NK-92 treated with Interleukin-12 subunit alpha and Interleukin-12 subunit beta, amount 100 ng/mL, for 24 hours (cell line): ENCODE measurements at places on chromosomes 11 and 22.

GRCh38 chr11:44366741-44367140 lies 56.8 kb upstream of the ALX4 start:
- no peak for DNase-seq

- no peak for DNase-seq
Observed at GRCh38 chr11:6616596-6617250, 2.5 kb downstream of the TPP1 start.

DNA sequence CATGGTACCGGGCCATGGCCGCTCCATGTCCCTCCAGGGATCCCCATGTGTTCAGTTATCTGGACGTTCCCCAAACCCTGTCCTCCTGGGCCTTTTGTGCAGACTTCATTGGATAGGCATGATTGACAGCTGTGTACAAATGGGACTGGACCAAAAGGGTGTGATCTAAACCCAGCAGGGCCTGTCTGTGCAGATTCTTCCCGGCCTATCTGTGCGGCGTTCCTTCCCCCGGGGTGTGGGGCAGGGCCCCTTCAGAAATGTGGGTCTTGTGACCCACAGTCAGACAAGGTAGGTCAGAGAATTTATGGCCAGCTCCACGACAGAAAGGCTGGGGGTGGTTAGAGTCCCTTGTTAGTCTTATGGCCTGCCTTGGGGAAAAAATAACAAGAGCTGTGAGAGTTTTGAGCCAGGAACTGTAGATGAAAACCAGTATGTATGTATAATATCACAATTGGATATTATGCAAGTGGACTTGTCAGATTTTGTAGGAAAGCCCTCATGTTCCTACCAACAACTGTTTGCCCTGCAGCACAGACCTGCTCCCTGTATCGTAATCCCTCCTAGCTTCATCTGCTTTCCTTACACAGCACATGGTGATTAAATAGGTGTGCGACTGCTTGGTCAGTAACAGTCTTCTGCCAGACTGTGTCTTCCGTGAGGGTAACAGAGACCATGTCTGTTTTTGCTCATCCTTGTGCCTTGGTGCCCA lies 31.7 kb downstream of the AP2A2 start:
- no peak for DNase-seq

DNA sequence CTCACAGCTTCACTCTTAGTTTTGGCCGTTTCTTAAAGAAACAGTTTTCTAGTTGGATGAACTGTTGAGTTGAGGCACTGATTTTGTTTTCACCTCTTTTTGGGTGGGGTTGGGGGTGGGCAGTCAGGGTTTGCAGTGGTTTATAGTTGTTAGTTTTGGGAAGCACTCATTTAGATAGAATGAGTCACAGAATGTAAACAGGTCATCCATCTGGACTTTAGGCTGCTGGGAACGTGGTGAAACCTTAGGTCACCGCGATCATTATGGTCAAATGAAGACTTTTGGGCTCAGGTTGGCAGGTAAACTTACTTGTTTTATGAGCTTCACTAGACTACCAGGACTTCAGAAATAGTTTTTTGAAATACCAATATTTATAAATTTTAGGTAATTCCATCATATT lies 48.4 kb downstream of the CSTPP1 start:
- no peak for DNase-seq

GRCh38 chr11:2263724-2264360 lies 6.5 kb downstream of the ASCL2 start:
- no peak for DNase-seq

DNA sequence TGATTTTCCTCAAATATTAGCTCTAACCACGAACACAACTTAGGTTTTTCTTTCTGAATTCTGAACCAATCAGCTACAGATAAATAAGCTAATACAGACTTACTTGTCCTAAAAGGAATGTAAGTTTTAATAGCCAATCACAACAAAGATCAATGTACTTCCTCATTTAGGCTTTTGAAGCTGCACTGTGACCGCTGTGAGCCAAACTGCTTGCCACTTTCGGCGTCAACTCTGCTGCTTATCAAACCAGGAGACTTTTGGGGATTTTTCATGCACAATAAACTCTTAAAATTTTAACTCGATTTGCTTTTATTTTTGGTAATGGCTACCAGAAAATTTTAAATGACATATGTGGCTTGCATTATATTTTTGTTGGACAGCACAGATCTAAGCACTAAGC lies 92.5 kb downstream of the TMPRSS5 start:
- DNase-seq: no peak

DNA sequence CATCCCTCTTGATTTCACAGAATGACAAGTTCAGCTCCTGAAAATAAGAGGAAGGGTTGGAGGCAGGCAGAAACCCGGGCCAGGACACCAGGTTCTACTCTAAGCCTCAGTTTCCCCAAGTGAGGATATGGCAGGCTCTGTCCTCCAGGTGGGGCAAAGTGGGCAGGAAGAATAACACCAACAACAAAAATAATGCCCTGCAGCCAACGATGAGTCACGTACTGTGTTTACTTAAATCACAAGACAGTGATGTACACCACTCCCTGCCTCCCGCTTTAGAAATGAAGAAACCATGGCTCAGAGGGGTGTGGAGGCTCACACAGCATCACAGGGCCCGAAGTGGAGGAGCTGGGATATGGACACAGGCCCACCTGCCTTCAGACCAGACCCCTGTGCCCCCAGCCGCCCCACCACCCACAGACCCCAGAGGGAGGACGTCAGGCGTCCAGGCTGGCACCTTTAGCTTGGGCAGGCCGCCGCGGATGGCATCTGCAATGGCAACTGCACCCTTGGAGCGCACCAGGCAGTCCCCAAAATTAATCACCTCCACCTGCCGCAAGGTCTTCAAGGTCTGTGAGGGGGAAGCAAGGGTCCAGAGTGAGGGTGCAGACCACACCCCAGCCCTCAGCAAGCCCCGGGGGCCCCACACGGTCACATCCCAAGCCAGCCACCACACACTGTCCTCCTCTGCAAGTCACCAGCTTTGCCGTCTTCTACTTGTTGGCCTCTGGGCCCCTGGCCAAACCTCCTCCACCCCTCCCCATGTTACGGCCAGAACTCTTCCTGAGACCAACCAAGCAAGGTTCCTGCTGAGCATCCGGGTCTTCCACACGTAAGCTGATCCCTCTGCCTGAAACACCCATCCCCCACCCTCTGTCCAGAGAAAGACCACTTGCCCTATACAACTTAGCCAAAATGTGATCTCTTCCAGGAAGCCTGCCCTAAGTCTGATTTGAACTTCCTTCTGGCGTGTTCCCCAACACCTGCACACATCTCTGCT lies 15.8 kb upstream of the CHADL start:
- no peak for DNase-seq

DNA sequence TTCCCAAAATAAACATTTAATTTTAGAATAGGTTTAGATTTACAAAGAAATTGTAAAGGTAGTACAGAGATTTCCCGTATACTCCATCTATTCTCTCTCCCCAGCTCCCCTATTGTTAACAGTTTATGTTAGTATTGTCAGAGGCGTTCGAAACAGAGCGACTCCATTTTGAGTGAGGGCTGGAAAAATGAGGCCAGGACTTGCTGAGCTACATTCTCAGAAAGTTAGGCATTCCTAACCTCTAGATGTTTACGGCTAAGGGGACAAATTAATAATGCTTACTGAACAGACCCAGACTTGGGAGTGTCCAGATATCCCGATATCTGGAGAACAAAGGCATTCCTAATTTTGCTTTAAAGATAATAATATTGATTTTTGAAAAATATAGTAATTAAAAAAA lies 12.4 kb upstream of the NUP160 start:
- DNase-seq: no peak

DNA sequence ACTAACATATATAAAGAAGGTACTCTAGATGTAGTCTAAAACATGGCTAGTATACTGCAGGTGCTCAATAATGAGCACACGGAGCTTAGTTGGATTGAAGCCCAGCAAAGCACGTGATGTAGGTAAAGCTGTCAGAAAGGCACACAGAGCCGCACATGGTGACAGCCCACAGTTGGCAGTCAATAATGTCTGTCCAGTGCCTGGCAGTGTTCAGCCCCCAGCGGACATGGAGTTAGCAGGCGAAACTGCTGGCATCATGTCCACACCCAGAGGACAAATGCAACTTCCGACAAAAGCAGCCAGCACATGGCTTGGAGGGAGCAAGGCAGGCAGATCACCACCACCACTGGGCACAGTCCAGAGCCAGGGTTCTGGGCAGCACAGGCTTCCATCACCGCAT lies 43.5 kb upstream of the H19 start:
- DNase-seq: no peak

GRCh38 chr22:37911697-37912096 lies 5.6 kb downstream of the MICALL1 start:
- no peak for DNase-seq

GRCh38 chr11:41660585-41660984 lies 201.1 kb upstream of the LRRC4C start:
- no peak for DNase-seq

GRCh38 chr11:89220684-89221339 lies 43.1 kb downstream of the TYR start:
- no peak for DNase-seq

DNA sequence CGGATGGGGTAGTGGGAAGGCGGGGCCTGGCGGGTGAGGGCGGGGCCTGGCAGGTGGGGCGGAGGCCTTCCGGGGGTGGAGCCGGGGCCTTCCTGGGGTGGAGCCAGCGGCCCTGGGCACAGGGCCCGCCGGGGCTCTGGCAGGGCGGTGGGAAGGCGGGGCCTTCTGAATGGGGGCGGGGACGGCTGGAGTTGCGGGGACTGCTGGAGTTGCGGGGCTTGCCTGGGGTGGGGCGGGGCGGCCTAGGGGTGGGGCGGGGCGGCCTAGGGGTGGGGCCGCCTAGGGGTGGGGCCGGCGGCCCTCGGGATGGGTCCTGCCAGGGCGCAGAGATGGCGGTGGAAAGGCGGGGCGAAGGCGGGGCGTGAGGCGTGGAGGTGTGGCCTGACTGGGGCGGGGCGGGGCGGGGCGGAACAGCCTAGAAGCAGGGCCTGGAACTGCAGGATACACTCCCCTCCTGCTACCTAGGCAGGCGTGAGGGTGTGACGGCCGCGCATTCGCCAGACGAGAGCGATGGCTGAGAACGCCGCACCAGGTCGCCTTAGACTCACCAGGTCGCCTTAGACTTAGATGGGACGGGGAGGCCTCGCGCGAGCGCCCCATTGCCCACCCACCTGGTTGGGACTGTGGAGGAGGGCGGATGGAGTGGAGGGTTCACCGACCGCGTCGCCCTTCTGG lies 19.3 kb downstream of the RRP7A start:
- no peak for DNase-seq

DNA sequence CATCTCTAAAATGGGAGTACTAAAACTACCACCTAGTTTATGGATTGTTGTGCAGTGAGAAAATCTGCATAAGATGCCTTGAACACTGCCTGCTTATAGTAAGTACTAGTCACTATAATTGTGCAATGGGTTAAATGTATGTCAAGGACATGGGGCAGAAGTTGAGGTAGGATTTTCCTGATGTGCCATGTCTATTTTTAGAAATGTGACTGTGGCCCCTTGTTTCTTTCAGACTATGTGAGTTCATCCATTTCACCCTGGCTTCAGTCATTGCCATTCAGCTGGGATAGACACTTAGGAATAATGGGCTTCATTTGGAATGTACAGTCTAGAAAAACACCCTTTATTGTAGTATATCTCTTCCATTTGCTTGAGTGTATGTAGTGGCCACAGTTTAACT lies 51.4 kb downstream of the BDNF start:
- no peak for DNase-seq

DNA sequence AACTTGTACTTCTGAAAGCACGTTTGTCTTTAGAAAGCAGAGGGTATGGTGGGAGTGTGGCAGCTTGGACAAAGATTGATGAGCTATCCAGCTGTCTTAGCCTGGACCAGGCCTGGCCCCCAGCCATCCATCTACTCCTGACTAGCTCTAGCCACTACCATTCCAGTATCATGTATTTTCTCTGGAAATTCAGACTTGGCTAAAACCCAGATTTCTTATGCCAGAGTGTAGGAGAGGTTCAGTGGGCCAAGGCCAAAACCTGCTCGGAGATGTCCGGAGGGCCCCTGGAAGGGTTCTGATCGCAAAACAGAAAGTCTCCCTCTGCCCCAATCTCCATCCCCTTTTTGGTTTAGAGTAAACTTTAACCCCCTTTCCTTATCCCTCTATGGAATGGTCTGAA lies 24.8 kb upstream of the MTCH2 start:
- DNase-seq: no peak

DNA sequence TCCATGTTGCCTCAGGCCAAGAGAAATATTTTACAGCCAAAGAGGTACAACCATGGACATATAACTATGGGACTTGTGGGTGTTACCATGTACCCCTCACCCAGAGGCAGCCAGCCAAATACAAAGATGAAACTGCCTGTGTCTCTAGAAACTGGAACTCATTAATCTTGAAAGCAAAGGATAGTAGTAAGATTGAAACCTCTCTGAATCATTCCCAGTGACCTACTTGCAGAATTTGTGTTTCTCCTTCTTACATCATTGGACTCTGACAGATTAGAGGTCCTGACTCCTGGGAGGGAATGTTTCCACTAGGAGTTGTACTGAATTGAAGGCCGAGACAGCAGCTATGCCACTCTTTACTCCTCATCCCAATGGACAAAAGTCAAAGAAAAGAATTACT lies 257.4 kb upstream of the UBASH3B start:
- DNase-seq: no peak

- DNase-seq: no peak
Observed at GRCh38 chr11:69890476-69890875, 71.3 kb upstream of the FGF3 start.

- no peak for DNase-seq
Observed at GRCh38 chr11:69637941-69638871, 2.8 kb upstream of the CCND1 start.

DNA sequence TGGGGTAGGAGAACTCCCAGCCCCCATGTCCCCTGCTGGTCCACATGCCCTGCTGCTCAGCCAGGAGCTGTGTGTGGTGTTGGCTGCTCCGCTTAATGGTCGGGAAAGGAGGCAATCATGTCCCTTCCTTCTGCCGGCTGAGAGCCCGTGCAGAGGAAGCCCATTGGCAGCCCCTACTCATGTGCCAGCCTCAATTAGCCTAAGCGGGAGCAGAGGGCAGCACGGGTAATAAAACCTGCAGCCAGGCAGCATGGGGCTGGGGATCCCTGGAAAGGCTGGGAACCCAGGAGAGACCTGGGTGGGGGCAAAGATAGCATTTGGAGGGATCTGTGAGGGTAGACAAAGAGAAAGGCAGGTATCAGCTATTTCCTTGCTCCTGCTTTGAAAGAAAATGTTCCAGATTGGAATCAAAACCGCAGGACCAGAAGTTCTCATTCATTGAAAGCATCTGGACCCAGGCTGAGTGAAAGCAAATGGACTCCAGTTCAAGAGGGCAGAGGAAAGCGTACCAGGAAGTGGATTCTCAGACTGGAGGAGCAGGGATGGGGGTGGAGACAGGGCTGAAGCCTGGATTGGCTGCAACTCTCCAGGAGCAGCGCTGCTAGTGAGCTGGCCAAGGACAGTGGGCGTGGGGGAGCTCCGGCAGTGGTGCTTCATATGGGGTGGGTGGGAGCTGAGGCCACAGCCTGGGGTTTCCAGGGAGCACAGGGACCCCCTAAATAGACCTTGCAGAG lies 103.4 kb upstream of the NECTIN1 start:
- DNase-seq: no peak

- no peak for DNase-seq
Observed at GRCh38 chr11:34343686-34344085, 14.1 kb downstream of the ABTB2 start.
